ENCODE measurements at places on chromosomes 4 and X.

- DNase-seq, result no peak
Observed at GRCh38 chr4:84385203-84385602, 113.9 kb downstream of the NKX6-1 start.

GRCh38 chrX:24169211-24169610 lies 19.7 kb downstream of the ZFX start:
- DNase-seq, result no peak

DNA sequence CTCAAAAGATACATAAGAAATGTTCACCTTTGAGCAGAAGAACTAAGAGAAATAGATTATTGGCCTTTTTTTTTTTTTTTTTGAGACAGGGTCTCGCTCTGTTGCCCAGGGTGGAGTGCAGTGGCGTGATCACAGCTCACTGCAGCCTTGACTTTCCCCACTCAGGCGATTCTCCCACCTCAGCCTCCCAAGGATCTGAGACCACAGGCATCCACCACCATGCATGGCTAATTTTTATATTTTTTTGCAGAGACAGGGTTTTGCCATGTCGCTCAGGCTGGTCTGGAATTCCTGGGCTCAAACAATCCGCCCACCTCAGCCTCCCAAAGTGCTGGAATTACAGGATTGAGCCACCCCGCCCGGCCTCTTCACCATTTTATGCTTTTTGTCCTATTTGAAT lies 2.9 kb upstream of the TLR6 start:
- DNase-seq, result no peak

DNA sequence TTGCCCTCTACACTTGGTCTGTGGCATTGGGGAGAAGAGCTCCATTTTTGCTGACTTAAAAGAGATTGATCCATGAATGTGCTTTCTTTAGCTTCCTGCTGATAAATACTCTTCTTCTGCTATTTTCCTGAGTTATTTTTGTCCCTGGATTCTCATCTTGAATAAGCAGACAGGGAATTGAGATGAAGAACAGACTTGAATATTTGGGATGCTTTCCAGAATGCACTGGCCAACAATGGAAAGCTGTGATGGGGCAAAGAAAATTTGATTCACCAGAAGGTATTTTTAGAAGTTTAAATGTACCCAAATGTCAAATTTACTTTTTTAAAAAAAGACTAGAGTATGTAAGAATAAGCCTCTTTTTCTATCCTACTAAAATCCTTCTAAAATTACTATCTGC lies 309.9 kb upstream of the PPP1R2C start:
- no peak for DNase-seq

DNA sequence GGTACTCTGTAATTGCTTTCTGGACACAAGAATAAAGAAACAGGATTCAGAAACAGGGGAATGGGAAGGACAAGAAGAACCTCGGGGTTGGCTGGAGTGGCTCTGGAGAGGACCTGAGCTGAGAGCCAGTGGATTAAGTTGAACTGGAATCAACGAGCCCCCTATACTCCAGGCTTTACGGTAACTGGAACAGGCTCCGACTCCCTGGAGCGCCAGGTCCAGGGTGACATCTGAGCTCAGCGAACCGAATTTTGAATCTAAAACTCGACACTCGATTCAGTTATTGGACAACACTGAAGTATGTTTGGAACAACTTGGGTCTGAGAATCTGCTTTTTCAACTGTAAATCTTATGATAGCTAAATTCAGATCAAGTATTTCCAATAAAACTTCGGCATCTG lies 23.9 kb downstream of the HMX1 start:
- no peak for DNase-seq

- DNase-seq, result no peak
Observed at GRCh38 chr4:70901607-70901983, 574 bp upstream of the MOB1B start.

Data from stimulated activated CD4-positive, alpha-beta T cell treated with anti-CD3 and anti-CD28 coated beads, Interleukin-15, amount 100 ng/mL, for 1 hour (primary cell).